ENCODE measurements at places on chromosomes 3 and 15.

DNA sequence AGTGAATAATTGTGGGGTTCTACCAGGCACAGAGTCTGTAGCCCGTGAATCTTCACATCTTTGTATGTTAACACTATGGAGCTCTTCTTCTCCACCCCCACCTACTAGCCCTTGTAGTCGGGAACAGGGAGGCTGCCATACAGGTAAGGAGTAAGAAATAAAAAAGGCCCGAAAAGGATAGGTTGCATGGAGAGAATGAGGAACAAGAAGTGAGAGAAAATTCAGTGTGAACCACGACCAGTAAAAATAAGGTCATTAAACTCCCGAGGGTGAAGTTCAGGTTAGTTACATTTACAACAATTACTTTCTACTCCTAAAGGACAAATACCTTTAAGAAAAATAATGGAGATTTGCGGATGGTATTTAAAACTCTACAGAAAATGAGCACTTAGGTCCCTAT, 53.3 kb downstream of the OSBPL10 start:
- no peak for DNase-seq

GRCh38 chr15:85044251-85044853, 62.7 kb downstream of the PDE8A start:
- no peak for DNase-seq

DNA sequence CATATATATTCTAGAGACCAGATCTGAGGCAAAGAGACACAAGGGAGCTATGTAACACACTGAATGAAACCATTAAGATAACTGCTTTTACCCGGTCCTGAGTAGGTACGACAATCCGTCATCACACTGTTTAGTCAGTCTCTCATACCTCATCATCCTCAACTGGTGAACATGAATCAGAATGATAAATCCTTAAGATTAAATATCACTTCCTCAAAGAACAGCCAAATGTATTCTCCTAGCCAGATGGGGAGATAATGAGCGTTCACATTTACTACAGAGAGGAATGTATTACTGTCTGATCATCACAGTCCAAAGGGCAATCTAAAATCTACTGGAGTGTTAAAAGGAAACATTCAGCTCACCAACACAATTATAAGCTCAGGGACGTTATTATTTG, 319.4 kb upstream of the STAC start:
- no peak for DNase-seq

DNA sequence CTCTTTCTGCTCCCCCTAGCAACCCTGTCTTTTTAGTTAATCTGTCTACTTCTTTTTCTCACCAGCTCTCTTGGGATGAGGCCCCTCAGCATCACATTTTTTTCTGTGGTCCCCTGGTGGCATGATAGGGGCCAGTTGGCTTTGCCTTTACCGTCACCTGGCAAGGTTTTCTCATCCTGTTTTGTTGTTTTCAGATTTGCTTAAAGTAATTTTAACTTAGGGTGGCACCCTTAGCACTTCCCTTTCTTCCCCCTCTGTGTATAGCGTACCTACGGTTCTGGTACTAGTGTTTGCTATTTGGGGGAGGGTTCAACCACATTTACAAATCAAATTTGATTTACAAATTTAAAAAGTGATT, 35.6 kb downstream of the PDCD6IP start:
- DNase-seq, result no peak

DNA sequence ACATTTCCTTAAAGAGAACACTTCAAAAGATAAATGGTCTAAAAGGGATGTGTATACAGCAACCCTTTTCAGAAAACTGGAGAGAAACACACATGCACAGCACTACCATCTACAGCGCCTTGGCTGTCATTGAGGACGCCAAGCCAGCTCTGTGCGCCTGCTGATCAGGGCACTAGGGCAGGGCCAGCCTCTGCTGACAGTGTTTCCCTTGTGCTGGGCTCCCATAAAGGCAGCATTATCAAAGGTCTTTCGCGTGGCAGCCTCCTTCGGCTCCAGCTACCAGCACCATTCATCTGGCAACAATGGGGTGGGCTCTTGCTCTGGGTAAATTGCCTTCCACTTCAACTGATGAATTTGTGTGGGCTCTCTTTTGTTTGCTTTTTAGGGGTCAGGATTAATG, 53.4 kb downstream of the LDHAL6B start:
- DNase-seq, result no peak

- DNase-seq, result no peak
These were observed 334.1 kb downstream of the GABRB3 start for GRCh38 chr15:26438718-26439117.

GRCh38 chr3:140610544-140610943, 67.3 kb upstream of the TRIM42 start:
- DNase-seq, result no peak

DNA sequence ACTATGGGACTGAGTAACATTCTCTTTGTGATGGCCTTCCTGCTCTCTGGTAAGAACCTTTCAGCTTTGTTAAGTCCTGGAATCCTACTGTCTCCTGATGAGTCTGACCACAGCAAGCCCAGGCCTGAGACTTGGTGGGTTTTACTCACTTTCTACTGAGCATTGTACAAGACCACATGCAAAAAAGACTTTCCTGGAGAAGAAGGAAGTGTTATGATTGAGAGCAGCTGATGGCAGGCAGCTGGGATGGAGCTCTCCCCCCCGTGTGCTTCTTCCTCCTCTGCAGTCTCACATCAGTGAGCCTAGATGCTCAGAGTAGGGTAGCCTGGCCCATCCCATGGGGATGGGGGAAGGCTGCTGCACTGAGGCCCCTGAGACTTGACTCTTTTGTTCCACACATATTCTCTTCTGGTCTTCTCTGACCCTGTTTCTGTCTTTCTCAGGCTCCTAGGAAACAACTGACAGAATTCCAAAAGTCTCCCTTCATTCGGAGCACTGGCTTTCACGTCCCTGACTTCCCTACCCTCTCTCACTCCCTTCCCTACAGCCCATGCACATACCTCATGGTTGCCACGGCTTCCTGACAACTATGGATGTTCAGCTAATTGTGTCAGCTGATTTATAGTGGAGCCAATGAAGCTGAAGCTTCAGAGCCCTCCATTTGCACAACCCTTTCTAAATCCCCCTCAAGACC, 36.6 kb downstream of the CD86 start:
- no peak for DNase-seq

DNA sequence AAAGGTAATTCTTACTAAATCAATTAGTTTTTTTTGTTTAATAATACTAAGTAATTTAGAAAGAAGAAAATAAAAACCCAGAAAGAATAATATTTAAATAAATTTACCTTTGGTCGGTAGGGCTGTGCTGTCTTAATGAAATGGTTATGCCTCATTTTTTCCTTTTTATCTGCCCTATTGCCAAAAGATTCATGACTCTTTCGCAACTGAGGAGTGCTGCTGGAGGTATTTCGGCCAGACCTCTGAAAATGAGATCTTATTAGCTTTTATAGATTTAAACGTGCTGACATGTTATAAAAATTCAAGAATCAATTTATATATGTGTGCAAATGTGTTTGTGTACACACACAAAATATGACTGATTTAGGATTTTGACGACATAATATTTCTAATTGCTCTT, 67.1 kb upstream of the USP50 start:
- DNase-seq, result no peak
